ENCODE measurements at places on chromosomes 1 and 21.
A peak's percentile ranks its signal among the peaks of the same experiment; 100 is the strongest.

GRCh38 chr21:45410865-45411809 is 6.2 kb downstream of the COL18A1 start:
- peak; percentile 43 for DNase-seq

DNA sequence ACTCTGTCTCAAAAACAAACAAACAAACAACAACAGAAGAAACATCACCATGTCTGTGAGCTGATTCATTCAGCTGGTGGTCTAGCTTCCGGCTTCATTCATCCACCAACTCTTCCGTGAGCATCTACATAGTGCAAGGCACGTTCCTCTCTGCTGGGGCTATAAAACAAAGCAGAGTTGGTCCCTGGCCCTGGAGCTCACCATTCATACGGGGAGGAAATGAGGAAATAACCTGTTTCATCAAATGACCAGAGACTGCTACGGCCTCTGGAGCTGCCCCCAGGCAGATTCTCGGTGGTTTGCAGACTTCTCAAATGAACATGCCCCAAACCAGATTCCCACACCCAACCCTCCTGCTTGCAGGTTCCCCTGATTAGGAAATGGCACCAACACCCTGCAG is 41.0 kb upstream of the ID3 start:
- DNase-seq: no peak

- DNase-seq: no peak
Measured at GRCh38 chr1:12532405-12533315, 85.3 kb downstream of the DHRS3 start.

GRCh38 chr1:14672005-14672404 is 73.5 kb downstream of the KAZN start:
- DNase-seq: no peak

DNA sequence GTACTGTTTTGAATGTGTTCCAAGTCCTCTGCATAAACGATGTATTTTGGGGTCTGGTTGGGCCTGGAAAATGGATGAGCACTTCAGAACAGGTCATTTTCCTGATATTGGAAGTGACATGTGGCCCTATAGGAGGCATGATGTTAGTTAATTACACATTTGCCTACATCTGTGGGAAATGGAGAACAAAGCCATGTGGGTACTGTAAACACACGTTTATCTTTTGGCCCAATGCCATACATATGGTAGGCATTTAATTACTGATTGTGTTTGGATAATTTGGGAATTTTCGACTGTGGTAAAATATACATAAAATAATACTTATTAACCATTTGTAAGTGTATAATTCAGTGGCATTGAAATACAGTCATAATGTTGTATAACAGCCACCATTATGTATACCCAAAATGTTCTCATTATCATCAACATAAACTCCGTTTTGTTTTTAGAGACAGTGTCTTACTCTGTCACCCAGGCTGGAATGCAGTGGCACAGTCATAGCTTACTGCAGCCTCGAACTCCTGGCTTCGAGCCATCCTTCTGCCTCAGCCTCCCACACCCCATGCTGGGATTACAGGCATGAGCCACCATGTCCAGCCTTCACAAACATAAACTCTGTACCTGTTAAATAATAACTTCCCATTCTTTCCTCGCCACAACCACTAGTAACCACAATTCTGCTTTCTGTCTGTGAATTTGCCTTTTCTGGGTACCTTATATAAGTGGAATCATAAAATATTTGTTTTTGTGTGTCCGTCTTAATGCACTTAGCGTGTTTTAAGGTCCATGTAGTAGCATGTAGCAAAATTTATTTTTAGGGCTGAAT is 11.9 kb upstream of the RNPEP start:
- no peak for DNase-seq

GRCh38 chr1:48859456-48859855 is 82.8 kb upstream of the BEND5 start:
- DNase-seq: no peak

- DNase-seq: no peak
Measured at GRCh38 chr1:242641461-242641860, 117.0 kb upstream of the PLD5 start.

DNA sequence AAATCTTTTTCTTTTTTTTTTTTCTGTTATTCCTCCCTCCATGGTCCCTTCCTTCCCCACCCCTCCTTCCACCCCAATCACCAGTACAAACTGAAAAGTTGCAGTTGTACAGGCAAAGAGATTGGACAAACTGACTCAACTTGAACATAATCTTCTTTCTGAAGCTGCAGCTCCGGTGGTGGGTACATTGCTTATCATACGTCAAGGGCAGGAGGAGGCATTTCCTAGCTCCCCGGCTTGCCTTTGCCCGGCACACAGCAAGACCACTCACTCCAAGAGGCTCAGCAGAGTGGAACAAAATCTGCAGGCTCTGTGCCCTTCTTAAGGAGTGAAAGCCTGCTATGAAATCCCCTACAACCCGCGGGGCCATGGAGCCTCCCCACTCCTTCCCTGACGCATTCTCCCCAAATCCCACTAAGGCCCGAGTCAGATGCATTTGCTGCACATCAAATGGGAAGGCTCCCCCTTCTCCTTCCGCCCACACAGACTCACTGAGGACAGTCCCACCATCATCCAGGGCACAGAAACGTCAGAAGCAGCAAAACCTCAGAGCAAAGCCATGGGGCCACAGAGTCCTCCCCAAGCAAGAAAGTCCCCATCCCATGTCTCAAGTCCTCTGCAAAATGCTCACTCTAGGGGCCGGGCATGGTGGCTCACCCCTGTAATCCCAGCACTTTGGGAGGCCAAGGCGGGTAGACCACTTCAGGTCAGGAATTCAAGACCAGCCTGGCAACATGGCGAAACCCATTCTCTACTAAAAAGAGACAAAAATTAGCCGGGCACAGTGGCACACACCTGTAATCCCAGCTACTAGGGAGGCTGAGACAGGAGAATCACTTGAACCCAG is 45.9 kb downstream of the SYF2 start:
- no peak for DNase-seq

DNA sequence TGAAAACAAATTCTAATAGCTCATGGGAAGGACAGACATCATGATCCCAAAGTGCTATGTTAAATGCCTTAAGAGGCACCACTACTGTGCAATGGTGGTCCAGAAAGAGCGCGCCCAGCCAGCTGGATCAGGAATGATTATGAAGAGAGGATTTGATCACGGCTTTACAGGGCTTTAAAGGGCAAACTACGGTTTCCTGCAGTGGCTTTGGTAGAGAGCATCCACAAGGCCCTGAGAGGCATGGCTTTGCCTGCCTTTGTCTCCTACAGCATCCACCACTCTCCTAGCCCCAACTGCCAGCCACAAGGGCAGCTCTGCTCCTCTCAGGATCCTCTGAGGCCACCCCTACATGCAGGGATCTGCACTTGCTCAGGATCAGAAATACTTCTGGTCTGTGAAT is 40.7 kb downstream of the ZNF281 start:
- no peak for DNase-seq

GRCh38 chr1:244647819-244648218 is 5.1 kb upstream of the DESI2 start:
- DNase-seq: no peak

DNA sequence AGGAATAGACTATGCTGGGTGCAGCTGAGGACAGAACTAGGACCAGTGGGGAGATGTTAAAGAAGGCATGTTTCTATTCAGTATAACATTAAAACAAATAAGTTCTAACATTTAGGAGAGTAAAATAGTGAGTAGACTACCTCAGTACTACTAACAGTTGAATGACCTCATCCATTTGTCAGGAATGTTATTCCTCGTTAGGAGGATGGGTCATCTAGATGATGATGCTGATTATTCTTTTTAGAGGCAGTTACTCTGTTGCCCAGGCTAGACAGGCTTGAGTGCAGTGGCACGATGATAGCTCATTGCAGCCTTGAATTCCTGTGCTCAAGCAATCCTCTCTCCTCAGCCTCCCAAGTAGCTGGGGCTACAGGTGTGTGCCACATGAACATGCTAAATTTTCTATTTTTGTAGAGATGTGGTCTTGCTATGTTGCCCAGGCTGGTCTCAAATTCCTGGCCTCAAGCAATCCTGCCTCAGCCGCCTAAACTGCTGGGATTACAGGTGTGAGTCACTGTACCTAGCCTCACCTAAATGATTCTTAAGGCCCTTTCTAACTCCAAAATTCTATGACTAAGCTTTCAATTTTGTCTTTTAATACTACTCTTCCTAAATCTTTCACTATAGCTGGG is 9.3 kb downstream of the EEIG2 start:
- no peak for DNase-seq

- no peak for DNase-seq
Measured at GRCh38 chr1:16077406-16078245, 4.2 kb upstream of the FAM131C start.

DNA sequence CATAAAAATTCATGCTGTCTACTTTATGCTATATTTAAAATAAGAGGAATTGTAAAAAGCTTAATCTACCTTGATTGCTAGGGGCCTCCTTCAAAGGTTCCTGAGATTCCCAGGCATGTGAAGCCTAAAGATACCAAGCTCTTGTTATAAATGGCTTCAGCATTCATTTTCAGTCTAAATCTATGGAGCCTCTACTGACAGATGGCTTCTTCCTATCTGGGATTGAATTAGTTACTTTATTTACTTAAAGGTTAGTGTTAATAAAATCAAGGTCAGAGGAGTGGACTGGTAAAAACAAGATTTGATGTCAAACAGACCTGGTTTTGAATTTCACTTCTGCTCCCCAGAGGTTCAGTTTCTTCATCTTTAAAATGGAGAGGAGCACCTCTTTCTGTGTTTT is 93.7 kb downstream of the TNNI3K start:
- no peak for DNase-seq

DNA sequence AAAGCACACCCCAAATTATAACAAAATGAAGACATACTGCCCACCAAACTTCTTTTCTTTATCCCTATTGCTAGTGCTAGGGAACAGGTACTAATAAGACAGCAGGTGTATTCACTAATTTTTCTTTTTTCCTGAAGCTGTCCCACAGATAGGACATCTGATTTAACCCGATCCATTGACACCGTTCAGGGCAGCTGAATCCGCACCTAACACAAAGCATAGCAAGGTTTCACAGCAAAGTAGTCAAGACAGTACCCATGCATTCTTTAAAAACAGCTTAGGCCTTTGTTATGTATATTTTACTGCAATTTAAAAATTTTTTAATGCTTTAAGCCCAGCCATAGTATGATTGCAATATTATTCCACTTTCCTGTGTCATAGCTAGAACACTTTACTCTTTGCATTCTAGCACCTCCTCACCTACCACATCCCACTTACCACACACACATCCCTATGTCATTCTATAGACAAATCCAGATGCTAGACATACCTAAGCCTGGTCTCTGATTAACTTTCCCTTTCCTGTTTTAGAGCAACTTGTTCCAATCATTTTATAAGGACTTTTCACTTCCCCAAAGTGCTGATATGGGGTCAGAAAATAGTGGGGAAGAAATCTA is 40.4 kb downstream of the GATAD2B start:
- DNase-seq: no peak

DNA sequence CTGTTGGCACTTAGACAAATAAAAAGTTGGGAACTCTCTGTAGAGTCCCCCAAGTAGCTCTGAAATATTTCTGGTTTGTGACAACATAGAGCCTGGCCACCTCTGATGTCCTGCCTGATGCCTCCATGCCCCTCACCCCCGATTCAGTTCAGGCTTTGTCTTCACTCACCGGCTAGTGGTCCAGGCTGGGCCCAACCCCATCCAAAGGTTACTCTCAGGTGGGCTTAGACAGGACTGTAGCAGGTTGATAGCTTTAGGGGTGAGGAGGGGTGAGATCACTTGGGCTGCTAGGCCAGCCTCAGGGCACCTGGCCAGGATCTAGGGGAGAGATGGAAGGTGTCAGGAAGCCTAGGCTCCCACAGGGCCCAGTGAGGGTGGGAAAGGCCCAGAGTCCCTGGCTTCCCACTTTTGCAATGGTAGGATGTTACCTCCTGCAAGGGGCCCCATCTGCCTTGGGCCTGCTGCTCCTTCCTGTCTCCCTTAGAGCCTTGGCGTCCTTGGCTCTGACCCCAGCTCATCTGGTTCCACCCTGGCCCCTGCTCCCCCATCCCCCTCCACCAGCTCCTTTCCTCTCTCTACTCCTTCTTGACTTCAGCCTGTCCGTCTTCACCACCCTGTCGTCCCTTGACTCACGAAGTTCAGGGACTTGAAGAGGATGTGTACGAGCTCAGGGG is 6.7 kb downstream of the EPS8L3 start:
- no peak for DNase-seq

- DNase-seq: no peak
Measured at GRCh38 chr1:17232759-17233661, 15.9 kb upstream of the PADI3 start.

DNA sequence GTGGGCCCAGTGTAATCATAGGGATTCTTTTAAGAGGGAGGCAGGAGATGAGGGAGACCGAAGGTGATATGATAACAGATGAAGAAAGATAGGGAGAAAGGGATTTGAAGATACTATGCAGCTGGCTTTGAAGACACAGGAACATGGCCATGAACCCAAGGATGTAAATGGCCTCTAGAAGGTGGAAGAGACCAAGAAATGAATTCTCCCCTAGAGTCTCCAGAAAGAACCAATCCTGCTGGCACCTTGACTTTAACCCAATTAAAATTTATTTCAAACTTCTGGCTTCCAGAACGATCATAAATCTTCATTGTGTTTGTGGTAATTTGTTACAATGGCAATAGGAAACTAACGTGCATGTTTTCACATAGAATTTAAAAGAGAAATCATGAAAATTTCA is 95.0 kb upstream of the GORAB start:
- DNase-seq: no peak

GRCh38 chr1:2228694-2229036 is 546 bp downstream of the SKI start:
- DNase-seq: no peak

DNA sequence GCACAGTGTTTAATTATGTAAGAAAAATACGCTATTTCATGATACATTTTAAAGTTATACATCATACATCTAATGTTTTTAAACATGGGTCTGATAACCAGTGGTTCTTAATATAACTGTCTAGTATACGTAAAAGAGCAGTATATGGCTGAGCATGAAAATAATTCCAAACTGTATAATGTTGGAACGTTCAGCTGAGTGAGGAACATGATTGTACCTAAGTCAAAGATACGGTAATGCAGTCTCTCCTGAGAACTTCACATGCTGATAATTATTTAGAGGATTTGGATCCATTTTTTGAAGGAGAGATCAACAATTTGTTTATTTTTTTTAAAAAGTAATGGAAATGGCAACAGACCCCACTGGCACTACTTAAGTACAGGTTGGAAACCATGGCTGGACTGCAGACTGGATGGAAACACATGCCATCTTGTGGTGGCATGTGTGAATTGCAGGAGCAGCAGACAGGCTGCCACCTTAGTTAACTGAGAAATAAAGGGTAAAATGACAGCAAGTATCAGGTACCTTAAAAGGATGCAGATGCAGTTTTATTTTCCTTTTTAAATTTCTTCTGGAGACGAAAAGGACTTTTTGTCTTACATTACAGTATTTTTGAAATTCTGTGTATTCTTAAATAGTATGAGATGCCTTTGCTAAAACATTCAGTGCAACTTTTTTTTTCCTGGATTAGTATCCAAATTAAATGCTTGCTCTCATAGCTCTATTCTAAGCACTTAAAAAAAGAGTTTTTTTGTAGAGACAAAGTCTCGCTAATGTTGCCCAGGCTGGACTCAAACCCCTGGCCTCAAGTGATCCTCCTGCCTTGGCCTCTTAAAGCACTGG is 73.8 kb downstream of the MTR start:
- DNase-seq: no peak

- no peak for DNase-seq
Measured at GRCh38 chr1:11862890-11863289, 4.1 kb upstream of the NPPB start.

Data from ovary (tissue), 10 donors.